ENCODE measurements at places on chromosomes 6 and 20. TPM values are rescaled to one million over a fixed set of nuclear protein-coding genes. Genes with fewer than 3 reads are reported as not detected.

Gene GSTA2
- not detected for total RNA-seq

Gene SHLD1
- 13.9 TPM for total RNA-seq

Gene C6orf15
- total RNA-seq: not detected

Gene RCAN2
- 19.8 TPM for total RNA-seq

Gene VSX1
- total RNA-seq: not detected

Gene SCRT2
- not detected for total RNA-seq

Gene CALHM4
- total RNA-seq: not detected

Gene AVP
- not detected for total RNA-seq

Gene C6orf141
- total RNA-seq: 1.6 TPM

Gene GPR6
- total RNA-seq: not detected

Gene CPNE5
- 3.6 TPM for total RNA-seq

Gene HECA
- 26.1 TPM for total RNA-seq

Gene COL9A3
- total RNA-seq: 5.1 TPM

Gene NUDT3
- 57.0 TPM for total RNA-seq

Gene KIFC1
- 1.0 TPM for total RNA-seq

Gene REM1
- 8.6 TPM for total RNA-seq

Gene ADGRF4
- 6.5 TPM for total RNA-seq

Gene HS3ST5
- total RNA-seq: 3.2 TPM

Gene LGSN
- total RNA-seq: not detected

Gene LST1
- total RNA-seq: 6.7 TPM

Gene NKX2-4
- not detected for total RNA-seq

Gene WFDC12
- total RNA-seq: not detected

Gene FAM120B
- total RNA-seq: 54.5 TPM

Gene KIF13A
- 57.7 TPM for total RNA-seq

Gene BNIP5
- not detected for total RNA-seq

Gene CSE1L
- 62.3 TPM for total RNA-seq

Gene SIRPB1
- 5.9 TPM for total RNA-seq

Gene ACSS1
- 33.7 TPM for total RNA-seq

Gene PSORS1C2
- total RNA-seq: not detected

Gene SMLR1
- total RNA-seq: not detected

Gene GLP1R
- total RNA-seq: 0.36 TPM

Gene RBPJL
- not detected for total RNA-seq

Gene RIPPLY2
- 0.86 TPM for total RNA-seq

Gene C20orf202
- total RNA-seq: 1.2 TPM

Gene LAMA2
- total RNA-seq: 43.4 TPM

Gene DDRGK1
- 62.9 TPM for total RNA-seq

Gene PAK5
- 0.13 TPM for total RNA-seq

Gene C20orf144
- not detected for total RNA-seq

Gene TAB2
- total RNA-seq: 66.8 TPM

Gene TMC2
- not detected for total RNA-seq

Gene HLA-G
- not detected for total RNA-seq

Gene TREML1
- total RNA-seq: 0.86 TPM

Gene MAS1
- total RNA-seq: not detected

Gene TRAPPC3L
- total RNA-seq: not detected

Gene ADAM33
- total RNA-seq: 56.9 TPM

Gene ANKEF1
- total RNA-seq: 9.0 TPM

Gene RIMS4
- total RNA-seq: 0.44 TPM

Gene DOK5
- 3.0 TPM for total RNA-seq

Gene RIOK1
- total RNA-seq: 25.6 TPM

Data from ureter (tissue), 1 donor.